WTC11 (cell line): ENCODE measurements at places on chromosomes 2 and 18.

DNA sequence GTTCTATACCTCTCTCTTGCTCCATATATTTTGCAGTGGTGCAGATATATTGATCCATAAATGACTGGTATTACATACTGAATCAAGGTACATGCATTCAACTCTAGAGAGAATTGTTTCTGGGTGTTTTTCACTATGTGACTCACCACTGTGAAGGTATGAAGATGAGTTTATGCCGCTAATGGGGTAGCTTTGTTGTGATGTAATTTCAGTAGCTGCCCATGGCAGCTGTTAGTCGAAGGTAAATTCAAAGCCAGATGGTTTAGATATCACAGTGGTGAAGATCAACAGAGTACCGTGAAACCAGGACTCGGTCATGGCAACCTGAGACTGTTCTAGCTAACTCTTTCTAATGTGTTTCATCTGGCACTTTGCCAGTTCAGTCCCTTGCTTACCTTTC lies 50.4 kb downstream of the PKP4 start:
- DNase-seq, result no peak

- DNase-seq, result no peak
Observed at GRCh38 chr2:677959-678550, 849 bp upstream of the TMEM18 start.

DNA sequence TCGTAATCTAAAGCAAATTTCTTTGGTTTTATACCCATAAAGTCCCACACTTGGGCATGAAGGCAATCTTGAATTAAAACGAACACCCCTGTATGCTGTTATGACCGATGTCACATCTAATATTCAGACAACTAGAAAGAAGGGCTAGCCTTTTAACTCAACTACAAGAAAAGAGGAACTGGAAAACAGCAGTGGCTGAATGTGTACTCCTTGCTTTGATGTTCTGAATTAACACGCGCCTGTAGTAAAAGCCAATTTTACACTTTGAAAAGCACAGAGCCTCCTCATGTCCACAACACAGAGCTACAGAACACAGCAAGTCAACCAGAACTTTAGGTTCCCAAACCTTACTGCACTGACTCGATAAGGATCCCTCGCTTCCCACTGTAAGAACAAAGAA lies 147.6 kb downstream of the HDAC4 start:
- no peak for DNase-seq

- no peak for DNase-seq
Observed at GRCh38 chr2:71674158-71674851, 220.9 kb downstream of the DYSF start.

DNA sequence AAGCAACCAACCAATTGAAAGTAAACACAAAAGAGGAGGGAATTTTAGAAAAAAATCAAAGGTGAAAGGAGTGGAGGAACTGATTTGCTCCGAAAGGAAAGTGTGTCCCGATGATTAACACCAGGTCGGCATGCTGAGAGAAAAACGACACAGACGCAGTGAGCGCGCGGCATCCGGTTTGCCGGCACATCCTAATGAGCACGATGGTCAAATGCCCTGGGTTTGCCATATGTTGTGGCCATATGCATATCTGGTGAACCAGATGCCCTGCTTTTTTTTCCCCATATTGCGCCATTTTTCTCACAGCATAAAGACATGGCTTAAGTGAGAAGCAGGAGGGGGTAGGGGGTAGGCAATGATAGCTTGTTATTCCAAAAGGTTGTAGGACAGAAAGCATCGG lies 626.7 kb downstream of the BCL11A start:
- no peak for DNase-seq

DNA sequence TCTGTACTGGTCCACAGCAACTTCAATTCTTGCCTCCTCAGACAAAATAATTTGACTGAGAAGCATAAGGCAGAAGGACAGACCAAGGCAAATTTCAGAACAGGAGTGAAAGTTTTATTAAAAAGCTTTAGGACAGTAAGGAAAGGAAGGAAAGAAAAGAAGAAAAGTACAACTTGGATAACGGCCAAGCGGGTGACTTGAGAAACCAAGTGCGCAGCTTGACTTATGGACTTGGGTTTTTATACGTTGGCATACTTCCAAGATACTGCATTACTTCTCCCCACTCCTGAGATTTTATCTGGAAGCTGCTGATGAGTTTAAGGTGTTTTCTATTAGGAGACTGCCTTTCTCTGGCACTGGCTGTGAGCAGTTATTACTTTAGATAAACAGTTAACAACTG lies 64.7 kb downstream of the CCDC178 start:
- DNase-seq, result no peak

DNA sequence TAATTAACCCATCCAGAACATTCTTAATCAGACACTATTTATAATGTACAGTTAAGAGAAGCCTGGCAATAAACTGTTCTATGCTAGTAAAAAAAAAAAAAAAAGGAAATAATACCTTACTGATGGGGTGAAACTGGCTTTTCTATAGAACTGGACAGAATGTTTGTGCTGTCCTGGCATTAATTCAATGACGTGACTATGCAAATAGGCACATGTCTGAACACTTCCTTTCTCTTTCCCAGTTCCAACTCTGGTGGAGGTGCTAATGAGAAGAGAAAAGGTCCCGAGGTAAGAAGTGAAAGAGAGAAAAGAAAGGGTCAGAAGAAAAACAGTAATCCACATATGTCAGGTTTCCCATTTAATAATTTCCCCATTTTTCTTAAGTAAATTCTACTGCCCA lies 508.4 kb downstream of the ZEB2 start:
- DNase-seq, result no peak

DNA sequence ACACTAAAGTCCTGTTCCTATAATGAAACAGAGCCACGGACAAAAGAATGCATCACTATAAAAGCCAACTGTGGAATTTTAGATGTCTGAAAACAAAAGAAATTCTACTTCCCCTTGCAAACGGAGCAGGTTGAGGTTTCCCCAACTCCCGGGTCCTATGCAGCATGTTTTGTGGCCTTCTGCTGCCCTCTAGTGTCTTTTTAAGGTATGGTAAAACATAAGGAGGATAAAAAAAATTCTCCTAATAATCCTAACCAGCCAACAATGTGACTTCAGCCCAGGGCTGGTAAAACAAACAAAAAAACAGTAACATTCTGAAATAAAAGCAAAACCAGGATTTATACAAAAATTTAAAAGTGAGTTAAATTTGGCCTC lies 539.5 kb downstream of the NRXN1 start:
- DNase-seq, result peak; percentile 33
